MM.1S (cell line): ENCODE measurements at places on chromosomes 1 and 21.

- H3K4me3 ChIP-seq = no peak overlapping the region
- peak; percentile 59 for DNase-seq
- no peaks in the 10 kb centered on the region for H3K27me3 ChIP-seq
- peaks cover 22% of the 10 kb centered on the region for H3K4me1 ChIP-seq
- no peak overlapping the region for H3K27ac ChIP-seq
- H3K36me3 ChIP-seq = no peaks in the 10 kb centered on the region
Measured at GRCh38 chr1:164772635-164773034, 213.7 kb downstream of the PBX1 start.

DNA sequence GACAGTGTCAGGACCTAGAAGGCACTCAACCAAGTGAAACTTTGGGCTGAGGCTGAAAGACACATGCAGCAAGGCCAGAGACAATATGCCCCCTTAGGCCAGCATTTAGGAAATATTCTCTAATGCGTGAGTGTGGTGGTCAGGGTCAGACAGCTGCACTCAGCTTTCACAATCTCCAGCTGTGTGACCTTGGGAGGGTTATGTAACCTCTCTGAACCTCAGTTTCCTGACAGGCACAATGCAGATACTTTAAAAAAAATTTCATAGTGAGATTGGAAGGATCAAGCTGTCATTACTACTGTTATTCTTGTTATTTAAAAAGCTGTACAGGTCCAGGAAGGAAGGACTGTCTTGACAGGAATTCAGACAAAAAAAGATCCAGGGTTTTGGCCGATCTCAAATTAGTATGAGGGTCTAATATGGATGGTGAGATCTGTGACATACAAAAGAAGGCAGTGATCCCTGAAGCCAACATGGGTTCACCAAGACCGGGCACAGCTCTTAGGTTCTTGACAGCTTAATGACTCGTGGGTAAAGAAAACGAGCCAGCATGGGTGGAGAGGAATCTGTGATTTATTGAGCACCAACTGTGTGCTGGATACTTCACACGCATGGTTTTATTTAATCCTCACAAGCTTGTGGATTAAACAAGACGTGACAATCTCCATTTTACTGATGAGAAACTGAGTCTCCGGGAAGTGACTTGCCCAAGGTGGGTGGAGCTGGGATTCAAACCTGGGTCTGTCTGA, 54.6 kb upstream of the POU3F1 start:
- no peaks in the 10 kb centered on the region for H3K27me3 ChIP-seq
- no peak for DNase-seq
- H3K4me1 ChIP-seq = no peaks in the 10 kb centered on the region
- no peak overlapping the region for H3K4me3 ChIP-seq
- H3K36me3 ChIP-seq = no peaks in the 10 kb centered on the region

DNA sequence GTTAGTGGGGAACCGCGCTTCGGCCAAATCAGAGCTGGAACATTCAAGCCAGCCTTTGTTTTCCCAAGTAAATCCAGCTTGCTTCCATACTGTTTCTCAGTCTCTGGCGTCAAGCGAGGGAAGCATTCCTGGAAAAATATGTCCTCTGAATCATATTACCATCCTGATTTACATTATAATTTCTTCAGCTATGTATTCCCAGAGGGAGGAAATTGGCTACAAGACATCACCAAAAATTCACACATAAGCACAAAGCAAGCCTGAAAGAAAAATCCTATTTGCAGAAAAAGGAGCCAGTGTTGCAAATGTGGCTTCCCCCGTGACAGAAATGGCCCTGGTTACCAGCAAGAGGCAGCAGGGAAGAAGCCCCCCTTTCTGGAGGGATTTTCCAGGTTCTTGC, 233.3 kb downstream of the KCNJ6 start:
- H3K27ac ChIP-seq = no peak overlapping the region
- no peak overlapping the region for H3K4me3 ChIP-seq
- no peaks in the 10 kb centered on the region for H3K4me1 ChIP-seq
- no peak for DNase-seq
- no peaks in the 10 kb centered on the region for H3K36me3 ChIP-seq

DNA sequence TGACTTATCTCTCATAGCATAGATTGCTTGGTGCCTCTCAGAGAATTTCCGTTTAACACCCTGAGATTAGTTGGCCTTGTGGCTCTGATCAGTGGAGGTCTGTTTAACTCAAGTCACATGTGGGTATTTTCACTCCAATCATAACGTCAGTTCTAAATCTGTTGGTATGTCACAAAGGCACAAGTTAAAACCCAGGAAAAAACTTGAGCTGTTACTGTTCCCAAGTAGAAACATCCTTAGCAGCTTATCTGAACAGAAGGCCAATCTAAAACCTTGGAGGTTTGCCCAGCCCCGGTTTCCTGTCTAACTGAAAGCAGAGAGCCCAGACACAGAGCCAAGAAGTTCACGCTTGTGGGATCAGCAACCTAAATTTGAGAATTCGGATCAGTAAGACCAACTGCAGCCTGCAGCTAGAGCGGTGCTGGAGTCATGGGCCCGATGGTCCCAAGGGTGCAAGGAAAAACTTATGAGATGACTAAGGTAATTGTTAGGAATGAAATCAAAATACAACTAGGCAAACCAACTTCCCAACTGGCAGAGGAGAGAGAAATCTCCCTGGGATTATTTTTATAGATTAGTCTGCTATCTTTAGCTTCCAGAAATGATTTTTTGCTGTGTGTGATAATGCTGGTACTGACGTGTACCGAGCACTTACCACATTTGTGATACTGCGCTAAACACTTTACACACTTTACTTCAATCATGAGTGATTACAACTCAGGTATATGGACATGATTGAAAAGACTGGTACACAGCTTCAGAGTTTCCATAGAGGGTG, 90.2 kb upstream of the C1orf21 start:
- H3K27me3 ChIP-seq = no peaks in the 10 kb centered on the region
- H3K4me3 ChIP-seq = no peak overlapping the region
- no peaks in the 10 kb centered on the region for H3K36me3 ChIP-seq
- no peak for DNase-seq
- peaks cover 8% of the 10 kb centered on the region for H3K4me1 ChIP-seq

DNA sequence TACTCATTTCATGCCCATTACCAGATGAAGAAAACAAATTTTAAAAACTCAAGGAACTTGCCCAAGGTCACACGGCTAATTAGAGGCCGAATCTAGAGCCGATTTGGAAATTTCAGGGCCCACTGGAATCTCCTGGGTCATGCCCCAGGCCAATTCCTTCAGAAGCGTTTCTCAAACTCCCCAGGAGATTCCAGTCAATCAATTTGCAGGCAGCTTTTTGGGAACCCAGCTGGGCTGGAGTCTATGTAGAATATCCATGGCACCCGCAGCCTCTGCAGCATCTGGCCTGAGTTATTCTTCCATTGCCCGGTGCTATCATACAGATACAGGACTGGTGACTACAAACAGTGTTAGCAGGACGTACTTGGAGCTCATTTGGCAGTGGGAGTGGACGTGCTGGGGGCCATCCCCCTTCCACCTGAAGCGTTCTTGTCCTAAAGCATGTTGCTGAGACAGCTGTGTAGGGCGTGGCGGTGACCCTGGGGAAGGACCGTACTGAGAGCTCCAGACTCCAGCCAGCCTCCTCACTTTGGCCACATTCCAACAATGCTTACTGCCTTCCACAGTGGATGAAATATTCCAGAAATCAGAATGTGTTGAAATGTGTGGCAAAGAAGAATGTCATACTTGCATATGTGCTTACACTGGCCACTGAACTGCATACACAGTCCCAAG, 38.3 kb downstream of the ABCG1 start:
- no peak overlapping the region for H3K27ac ChIP-seq
- no peak overlapping the region for H3K4me3 ChIP-seq
- no peaks in the 10 kb centered on the region for H3K36me3 ChIP-seq
- H3K27me3 ChIP-seq = peaks cover 75% of the 10 kb centered on the region
- no peak for DNase-seq
- H3K4me1 ChIP-seq = no peaks in the 10 kb centered on the region

GRCh38 chr1:162383516-162383915, 2.0 kb downstream of the C1orf226 start:
- DNase-seq = no peak
- no peak overlapping the region for H3K4me3 ChIP-seq
- H3K27ac ChIP-seq = no peak overlapping the region
- no peaks in the 10 kb centered on the region for H3K4me1 ChIP-seq

DNA sequence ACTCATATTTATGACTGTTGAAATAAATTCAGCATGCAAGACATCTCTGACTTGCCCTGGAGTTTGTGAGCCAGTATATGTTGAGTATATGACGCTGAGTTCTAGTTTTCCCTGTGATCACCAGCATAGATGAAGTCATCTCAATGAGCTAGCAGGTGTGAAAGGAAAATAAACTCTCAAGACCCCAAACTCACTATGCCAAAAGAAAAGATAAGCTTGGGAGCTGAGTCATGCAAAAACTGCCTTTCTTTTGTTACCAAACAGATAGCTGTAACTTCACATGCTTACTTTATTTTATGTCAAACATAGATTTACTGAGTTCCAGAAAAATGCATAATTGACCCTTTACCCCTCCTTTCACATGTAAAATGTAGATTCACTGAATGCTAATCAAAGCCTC, 52.9 kb downstream of the SERBP1 start:
- no peaks in the 10 kb centered on the region for H3K27me3 ChIP-seq
- no peak for DNase-seq
- H3K36me3 ChIP-seq = no peaks in the 10 kb centered on the region
- no peak overlapping the region for H3K4me3 ChIP-seq
- H3K27ac ChIP-seq = no peak overlapping the region
- no peaks in the 10 kb centered on the region for H3K4me1 ChIP-seq

DNA sequence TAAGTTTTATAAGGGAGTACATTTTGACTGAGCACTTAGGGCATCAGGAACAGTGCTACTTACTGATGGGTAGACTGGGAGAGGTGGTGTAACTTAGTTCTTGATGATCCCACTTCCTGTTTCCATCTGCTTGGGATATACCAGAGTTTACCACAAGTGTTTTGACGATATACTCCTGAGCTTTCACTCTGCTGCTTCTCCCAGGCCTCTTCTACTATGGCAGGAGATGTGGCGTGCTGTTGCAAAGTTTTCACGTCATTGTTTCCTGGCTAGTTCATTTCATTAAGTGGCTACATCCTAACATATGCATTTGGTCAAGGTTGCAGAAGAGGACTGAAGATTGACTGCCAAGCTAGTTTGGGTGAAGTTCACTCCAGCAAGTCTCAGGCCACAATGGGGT, 41.3 kb upstream of the LAMC2 start:
- H3K27ac ChIP-seq = no peak overlapping the region
- DNase-seq = no peak
- no peaks in the 10 kb centered on the region for H3K4me1 ChIP-seq
- no peaks in the 10 kb centered on the region for H3K27me3 ChIP-seq
- H3K36me3 ChIP-seq = no peaks in the 10 kb centered on the region

GRCh38 chr21:25039461-25040380, 567.6 kb downstream of the MRPL39 start:
- H3K27me3 ChIP-seq = no peaks in the 10 kb centered on the region
- peak; percentile 66 for DNase-seq
- H3K4me3 ChIP-seq = peak overlapping the region; percentile 53

DNA sequence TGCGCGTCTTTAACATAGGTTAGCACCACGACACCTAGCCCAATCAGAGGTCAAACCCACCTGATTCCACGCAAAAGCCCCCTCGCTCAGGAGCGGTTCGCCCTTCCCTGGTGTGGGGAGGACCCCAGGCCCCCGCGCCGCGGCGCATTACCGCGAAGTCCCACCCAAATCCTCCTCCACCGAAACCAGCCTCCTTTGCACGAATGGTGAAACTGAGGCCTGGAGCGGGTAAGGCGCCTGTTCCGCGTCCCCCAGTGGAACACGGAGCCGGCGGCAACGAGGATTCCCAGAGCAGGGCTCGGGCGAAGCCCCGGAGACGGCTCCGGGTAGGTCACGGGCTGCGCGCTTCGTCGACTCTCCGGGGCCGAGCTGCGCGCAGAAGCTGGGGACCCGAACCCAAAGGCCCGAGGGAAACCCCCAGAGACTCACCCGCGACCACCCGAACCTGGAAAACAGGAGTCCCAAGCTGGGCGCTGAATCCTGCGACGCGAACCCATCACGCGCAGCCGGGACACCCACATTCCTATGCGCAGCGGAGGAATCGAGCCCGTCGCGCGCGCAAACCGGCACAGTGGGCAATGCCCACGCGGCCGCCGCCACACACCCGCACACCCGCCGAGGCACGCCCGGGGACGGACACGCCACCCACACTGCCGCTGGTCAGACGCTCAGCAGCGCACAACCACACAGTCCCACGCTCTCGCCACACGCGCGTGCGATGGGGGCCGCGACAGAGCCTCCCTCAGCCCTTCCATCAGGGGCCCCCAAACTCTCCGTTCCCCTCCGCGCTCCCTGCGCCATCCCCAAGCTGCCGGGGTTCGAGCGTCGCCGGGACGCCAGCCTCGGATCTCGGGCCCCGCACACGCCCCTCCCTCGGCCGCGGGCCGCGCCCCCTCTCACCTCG, 507 bp downstream of the GLIS1 start:
- DNase-seq = no peak
- no peaks in the 10 kb centered on the region for H3K36me3 ChIP-seq
- H3K27ac ChIP-seq = no peak overlapping the region
- peak overlapping the region; percentile 82 for H3K4me3 ChIP-seq
- H3K27me3 ChIP-seq = no peaks in the 10 kb centered on the region

DNA sequence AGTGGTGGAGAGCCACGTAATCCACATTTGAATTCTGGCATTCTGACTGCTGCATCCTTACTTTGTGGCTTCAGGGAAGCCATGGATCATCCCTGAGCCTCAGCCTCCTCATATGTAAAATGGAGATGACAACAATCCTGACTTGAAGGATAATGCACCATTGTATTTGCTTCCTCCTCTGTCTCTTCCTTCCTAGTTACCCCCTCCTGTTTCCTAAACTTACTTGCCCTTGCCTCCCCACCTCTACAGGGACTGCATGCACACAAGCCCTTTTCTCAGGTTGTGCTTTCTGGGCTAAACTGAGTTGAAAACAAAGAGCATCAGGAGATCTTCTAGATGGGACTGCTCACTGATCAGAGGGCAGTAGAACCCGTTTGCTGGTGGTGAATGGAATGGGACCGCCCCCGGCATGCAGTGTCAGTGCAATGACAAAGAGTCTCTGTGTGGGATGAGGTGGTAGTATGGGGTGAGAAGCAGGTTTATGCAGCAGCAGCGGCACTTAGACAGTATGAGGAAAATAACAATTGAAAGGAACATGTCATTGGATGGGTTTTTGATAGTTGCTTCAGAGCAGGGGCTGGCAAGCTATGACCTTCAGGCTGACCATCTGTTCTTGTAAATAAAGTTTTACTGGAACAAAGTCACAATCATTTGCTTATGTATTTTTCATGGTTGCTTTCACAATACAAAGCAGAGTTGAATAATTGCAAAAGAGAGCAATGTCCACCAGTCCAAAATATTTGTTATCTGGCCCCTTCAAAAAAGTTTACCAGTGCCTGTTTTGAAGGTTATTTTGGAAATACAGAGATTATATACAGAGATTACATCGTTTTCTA, 6.1 kb upstream of the ADAMTS1 start:
- H3K27ac ChIP-seq = no peak overlapping the region
- H3K4me1 ChIP-seq = 0 out of 2 replicates have a peak, but pooled peaks cover 4% of the 10 kb centered on the region
- no peaks in the 10 kb centered on the region for H3K36me3 ChIP-seq

GRCh38 chr1:237013608-237014007, 9.4 kb upstream of the MT1HL1 start:
- H3K4me1 ChIP-seq = no peaks in the 10 kb centered on the region
- no peak overlapping the region for H3K27ac ChIP-seq
- H3K27me3 ChIP-seq = no peaks in the 10 kb centered on the region
- no peak for DNase-seq
- no peaks in the 10 kb centered on the region for H3K36me3 ChIP-seq

- no peak overlapping the region for H3K4me3 ChIP-seq
- no peak overlapping the region for H3K27ac ChIP-seq
- no peak for DNase-seq
- H3K4me1 ChIP-seq = no peaks in the 10 kb centered on the region
- H3K27me3 ChIP-seq = peaks cover 88% of the 10 kb centered on the region
Measured at GRCh38 chr1:36911561-36912364, 122.6 kb downstream of the GRIK3 start.

- no peaks in the 10 kb centered on the region; the same call in 1 of the 2 replicates for H3K36me3 ChIP-seq
- no peaks in the 10 kb centered on the region for H3K27me3 ChIP-seq
- H3K4me1 ChIP-seq = no peaks in the 10 kb centered on the region
- no peak overlapping the region for H3K27ac ChIP-seq
- DNase-seq = no peak
Measured at GRCh38 chr1:46284058-46284457, 19.4 kb downstream of the LRRC41 start.
